Germinal center (tissue), 1 donor: ENCODE measurements at places on chromosomes 3 and 15.

DNA sequence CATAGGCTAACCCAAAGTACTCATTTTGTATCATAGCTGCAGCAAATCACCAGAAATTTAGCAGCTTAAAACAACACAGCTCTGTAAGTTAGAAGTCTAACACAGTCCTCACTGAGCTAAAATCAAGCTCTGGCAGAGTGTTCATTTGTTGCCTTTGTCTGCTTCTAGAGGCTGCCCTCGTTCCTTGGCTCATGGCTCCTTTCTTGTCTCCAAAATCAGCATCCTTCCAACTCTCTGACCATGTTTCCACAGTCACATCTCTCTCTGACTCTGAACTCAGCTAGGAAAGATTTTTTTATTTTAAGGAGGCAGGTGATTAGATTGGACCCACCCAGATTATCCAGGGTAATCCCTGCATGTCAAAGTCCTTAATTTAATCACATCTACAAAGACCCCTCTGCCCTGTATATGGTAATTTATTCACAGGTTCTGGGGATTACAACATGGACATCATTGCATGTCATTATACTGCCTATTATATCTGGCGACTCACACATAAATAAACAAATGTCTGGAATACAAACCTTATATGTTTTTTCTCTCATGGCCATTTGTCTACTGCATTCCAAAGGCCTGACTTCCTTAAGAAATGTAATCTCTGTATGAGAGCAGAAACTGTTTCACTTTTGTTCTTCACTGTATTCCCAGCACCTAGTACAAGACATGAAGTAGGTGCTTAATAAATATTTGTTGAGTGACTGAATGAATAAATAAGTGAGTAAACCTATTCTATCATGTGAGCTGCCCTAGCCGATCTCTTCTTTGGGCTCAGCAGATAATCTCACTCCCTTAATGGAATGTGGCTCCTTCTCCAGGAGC, 15.1 kb upstream of the UACA start:
- no peak for DNase-seq

- DNase-seq, result no peak
These were observed 201.5 kb upstream of the IL12A start for GRCh38 chr3:159787178-159787574.

GRCh38 chr3:177968891-177969290, 567.3 kb upstream of the KCNMB2 start:
- DNase-seq, result no peak

DNA sequence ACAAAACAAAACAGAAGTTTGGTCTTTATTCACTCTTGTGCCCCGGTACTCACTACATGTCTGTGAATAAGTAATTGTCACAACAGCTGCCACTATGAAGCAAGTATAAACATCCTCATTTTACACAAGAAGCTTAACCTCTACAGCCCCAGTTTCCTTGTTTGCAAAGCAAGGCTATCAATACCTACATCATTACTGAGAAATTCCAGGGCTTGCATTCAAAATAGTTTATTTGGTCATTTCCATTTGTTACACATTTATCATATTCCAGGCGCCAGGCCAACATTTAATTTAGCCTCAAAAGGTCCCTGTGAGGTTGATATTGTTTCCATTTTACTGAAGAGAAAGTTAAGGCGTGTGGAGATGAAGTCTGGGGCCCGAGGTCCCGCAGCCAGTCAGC, 161.4 kb upstream of the LRTM1 start:
- DNase-seq, result no peak
